RPMI7951 (cell line): ENCODE measurements at places on chromosomes 5 and 9.

DNA sequence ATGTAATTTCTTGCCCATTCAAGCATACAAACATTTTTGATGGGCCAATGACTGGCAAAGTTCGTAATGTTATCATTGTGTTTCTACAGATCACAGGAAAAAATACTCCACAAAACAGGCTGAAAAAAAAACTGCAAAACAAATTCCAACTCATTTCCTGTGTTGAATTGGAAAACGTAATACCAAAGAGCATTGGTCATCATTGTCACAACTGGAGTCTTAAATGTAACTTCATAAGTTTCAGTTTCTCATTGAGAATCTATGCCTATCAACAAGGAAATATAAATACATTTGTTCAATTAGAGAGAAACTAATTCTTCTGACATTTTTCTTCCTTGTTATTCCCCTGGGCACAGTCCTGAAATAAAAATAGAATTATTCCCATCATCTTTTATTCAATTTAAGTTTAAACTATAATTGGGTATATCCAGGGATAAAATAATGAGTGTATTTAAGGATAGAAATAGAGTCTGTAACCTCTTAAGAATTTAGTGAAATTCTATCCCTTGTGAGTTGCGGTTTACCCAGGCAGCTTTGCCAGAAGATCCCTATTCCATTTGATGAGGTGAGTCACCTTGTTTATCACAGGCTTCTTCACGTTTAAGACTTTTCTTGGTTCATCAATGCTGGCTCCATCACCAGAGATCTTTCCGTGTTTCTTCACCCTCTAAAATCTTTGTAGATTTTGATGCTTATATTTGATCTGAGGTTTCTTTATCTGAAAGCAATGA is 112.7 kb upstream of the ITGA1 start:
- DNase-seq, result peak; percentile 82

DNA sequence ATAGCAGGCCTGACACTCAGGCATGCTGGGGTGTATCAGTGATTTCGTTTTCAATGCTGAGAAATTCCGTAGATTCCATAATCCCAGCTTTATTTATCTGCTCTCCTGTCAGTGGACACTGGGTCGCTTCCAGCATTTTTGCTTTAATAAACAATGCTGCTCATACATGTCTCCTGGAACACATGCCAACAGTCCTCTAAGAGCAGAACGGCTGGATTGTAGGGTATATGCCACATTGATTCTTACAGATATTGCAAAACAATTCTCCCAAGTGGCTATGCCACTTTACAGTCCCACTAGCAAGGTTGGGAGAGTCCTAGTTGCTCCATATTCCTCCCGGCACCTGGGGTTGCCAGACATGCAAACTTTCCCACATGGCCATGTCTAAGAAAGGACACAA is 81.9 kb downstream of the RAPGEF1 start:
- peak; percentile 41 for DNase-seq

GRCh38 chr5:40655138-40655537 is 24.6 kb upstream of the PTGER4 start:
- no peak for DNase-seq

DNA sequence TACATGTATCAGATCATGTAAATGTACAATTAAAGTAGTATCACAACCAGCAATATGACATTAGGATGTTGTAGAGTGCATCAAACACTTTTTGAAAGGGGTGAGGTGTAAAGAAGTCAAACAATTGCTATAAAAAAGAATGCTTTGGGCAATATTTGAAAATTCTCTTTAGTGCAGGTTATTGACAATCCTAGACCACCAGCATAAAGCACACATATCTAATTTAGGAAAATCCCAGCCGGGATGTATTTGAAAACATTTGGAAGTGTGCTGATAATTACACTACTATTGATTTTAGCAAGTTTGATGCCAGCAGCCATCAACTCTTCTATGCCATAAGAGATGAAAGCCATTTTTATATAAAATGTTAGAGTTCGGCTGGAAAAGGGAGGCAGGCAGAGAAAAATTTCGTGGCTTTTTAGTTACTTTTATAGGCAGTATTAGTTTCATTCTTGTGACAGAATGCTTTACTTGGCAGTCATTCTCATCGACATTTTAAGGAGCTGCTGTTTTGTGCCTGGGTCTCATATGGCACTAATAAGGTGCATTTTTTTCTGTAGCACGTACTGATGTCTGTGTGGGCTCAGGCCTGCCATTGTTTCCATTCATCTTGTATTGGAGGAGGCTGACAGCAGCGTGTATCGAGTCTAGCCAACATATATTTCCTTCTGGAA is 285.7 kb downstream of the AOPEP start:
- DNase-seq, result no peak

GRCh38 chr5:157188270-157188669 is 7.6 kb downstream of the ITK start:
- no peak for DNase-seq

GRCh38 chr9:93894691-93895079 is 60.5 kb downstream of the BARX1 start:
- no peak for DNase-seq

DNA sequence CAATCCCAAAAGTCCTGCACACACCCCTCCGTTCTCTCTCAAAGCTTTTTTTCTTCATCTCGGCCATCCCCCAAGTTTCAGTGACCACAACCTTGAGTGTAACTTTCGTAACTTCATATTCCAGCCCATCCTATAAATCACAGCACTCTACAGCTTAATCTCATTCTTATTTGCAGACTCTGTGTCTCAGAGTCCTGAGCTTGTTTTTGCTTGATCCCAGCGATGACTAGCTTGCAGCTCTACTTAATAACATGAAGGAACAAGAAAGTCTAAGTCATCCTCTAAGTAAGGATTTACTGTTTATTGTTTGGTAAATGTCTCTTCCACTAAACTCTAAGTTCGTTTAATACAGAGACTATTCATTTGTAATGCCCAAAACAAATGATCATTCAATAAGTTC is 2.6 kb upstream of the SPDL1 start:
- DNase-seq, result no peak

DNA sequence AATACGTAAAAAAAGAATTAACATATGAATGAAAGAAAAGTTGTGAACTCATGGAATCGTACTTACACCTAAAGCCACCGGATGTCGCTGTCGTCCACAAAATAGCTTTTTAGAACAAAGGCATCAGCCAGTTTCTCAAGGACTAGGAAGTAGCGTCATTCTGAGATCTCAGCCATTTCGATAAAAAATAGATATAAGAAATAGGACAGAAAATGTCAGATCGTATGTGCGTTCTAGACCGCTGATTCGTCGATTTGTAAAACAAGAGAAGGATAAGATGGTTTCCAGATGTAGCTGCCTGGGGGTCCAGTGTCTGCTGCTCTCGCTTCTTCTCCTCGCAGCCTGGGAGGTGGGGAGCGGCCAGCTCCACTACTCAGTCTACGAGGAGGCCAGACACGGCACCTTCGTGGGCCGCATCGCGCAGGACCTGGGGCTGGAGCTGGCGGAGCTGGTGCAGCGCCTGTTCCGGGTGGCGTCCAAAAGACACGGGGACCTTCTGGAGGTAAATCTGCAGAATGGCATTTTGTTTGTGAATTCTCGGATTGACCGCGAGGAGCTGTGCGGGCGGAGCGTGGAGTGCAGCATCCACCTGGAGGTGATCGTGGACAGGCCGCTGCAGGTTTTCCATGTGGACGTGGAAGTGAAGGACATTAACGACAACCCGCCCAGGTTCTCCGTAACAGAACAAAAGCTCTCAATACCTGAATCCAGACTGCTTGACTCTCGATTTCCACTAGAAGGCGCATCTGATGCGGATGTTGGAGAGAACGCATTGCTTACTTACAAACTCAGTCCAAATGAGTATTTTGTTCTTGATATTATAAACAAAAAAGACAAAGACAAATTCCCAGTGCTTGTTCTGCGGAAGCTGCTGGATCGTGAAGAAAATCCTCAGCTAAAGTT is at the start of gene PCDHA10:
TSS of gene PCDHA10 (plus strand) at position 126 of the 903 bp plus-strand sequence. CDS start at position 278, 152 bp downstream.
- DNase-seq, result no peak

GRCh38 chr9:108003526-108003925 is 514.0 kb upstream of the KLF4 start:
- DNase-seq, result no peak

- no peak for DNase-seq
Observed at GRCh38 chr5:139693676-139694364, 45.7 kb downstream of the CXXC5 start.

DNA sequence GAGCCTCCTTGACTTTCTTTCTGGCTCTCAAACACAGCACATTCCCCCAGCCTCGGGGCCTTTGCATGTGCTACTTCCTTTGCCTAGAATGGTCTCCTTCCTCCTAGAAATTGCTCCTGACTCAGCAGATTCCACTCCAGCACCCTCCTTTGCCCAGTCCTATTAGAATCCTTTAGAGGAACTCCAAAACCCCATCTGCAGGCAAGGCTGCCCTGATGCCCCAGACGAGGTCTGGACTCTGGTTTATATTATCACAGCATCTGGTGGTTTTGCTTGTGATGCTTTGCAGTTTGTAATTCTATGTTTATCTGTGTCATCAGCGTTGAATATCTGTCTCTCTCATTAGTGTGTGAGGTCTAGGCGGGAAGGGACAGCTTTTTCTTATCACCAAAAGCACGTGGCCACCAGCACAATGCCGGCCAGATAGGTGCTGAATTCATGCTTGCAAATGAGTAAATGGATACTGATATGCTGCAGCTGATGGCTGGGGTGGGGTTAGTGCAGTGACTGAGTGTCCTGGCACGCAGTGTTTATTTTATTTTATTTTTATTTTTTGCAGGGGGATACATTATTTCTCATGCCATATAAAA is 30.0 kb upstream of the ANKH start:
- peak; percentile 52 for DNase-seq

DNA sequence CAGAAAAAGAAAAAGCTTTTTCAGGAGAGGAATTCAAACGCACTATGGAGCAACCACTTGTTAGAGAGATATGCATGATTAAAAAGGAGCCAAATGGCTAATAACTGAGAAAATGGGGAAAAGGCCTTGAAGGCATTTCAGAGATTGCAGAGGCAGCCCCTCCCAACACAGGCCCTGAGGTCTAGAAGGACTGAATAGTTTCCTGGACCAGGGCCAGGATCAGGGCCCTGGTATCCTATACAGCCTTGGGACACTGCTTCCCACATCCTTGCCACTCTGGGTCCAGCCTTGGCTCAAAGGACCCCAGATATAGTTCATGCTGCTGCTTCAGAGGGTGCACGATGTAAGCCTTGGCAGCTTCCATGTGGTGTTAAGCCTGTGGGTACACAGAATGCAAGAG is 20.7 kb upstream of the FEM1C start:
- DNase-seq, result peak; percentile 51

DNA sequence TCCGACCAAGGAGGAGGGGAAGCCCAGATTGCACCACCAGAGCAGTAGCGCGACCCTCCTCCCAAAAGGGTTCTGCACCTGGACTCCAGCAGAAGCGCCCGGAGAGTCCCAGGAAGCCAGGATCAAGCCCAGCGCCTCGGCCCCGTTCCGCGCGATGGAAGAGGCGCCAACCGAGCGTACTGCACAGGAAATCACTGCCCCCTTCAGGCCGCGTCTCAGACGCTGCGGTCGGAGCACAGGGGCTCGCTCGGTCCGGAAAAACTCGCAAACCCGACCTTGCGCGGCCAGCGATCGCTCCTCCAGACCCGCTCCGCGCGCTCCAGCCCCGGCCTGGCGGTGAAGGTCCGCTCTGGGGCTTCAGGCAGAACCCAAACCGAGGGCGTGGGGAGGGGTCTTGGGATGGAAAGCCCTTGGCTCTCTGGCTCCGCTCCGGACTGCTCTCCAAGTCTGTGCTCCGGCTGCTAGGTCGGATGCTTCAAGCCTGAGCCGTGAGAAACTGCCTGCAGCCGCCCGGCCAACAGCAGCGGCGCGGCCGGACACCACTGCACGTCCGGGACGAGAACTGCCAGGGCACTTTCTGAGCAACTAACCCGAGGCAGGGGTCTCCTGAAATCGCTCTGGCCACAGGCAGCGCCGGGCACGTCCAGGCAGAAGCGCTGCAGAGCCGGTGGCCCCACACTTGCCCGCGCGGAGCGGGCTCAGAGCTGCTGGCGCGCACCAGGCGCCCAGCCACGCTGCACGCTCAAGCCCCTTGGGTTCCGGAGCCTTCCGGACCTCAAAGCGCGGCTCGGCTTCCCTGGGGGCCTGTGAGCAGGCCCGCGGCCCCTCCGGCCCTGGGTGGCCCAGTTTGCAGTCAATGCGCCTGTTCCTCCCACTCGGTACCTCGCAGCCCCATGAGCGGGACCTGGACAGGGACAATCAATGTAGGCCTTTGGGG is 1.3 kb downstream of the GABBR2 start:
- DNase-seq, result peak; percentile 30

DNA sequence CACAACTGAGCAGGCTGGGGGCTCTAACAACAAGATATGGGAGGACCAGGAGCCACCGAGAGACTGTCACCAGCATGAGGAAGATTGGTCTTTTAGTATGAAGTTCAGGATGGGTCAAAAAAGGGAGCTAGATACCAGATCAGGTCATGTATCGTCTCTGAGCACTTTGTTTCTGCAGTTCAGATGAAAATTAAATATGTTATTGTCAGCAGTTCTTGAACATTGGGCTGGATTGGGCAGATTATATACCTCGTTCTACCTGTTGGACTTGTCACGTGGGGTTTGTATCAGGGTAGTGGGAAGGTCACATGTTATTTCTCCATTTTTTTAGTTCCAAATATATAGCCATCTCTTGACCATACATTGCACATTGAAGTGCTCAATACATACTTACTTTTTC is 47.3 kb downstream of the RCL1 start:
- DNase-seq, result no peak

GRCh38 chr9:135086597-135087488 is 625 bp upstream of the OLFM1 start:
- DNase-seq, result no peak

DNA sequence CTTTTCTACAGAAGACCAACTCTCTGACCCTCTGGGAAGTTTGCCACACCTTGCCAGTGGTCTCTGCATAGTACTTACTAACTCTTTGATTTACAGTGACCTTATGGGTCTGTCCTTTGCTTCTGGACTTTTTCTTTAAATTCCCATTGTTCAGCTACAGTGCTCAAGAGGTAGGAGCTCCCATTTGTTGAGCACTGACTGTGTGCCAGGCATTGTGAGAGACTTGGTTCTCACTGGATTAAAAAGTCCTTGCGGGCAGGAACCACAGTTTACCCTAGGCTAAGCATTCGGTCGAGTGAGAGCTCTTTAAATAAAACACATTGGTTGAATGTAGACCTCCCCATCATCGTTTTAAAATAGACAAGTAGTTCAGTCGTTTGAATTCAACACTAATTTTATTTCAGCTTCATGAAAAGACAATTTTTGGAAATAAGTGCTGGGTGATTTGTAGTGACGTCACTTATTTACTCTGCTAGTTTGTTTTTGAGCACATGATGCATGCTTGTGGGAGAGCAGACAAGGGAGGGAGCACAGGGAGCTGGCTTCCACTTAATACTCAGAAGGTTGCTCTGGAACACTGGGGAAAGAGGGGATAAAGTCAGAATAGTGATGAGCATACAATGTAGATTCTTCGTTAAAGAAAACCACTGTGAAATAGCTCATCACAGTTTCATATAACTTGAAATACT is 27.1 kb downstream of the RASGRF2 start:
- no peak for DNase-seq

- DNase-seq, result no peak
Observed at GRCh38 chr9:35487081-35487480, 2.8 kb upstream of the RUSC2 start.
